ENCODE measurements at places on chromosomes 13 and 19.

- DNase-seq: no peak
These were observed 8.5 kb downstream of the MOB3A start for GRCh38 chr19:2087621-2088100.

- peak; percentile 60 for DNase-seq
These were observed 55.9 kb upstream of the SERP2 start for GRCh38 chr13:44317752-44318151.

DNA sequence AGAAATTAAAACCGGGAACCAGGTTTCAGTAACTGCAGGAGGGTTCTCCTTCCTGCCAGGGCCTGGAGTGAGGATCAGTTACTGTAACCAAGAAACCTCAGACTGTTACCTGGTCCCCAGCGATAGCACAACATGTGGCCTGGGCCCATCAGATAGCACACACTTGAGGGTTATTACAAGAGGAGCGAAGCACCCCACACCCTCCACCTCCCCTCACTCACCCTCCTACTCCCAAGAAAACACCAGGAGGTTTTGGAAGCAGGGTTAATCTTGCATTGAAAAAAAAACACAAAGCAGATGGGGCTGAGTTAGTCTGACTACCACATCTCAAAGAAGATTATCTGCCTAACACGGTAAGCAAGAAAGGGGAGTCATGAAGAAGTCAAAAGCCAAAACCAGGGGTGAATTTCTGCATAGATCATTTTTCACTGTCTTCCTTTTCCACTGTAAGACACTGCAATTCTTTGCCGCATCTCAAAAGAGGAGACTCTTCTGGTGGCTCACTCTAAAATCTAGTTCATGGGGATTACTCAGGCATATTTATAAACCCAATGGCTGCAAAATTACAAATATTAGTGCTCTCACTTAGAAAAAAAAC is 75.9 kb upstream of the DOCK9 start:
- DNase-seq: no peak

DNA sequence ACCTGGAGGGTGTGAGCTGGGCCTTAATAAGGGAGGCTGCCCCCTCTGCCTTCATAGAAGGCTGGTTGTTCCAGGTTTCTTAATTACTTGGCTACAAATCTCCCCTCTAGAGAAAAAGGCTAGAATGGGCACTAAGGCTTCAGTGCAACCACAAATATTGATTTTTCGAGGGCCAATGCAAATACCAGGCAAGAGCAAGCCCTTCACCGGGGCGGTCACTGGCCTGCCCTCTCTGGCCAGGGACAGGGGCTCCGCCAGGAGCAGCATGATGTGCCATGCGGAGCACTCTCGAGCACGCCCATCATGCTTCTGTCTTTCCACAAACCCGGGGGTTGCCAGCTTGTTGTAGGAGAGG is 127.8 kb upstream of the SPACA7 start:
- DNase-seq: no peak

DNA sequence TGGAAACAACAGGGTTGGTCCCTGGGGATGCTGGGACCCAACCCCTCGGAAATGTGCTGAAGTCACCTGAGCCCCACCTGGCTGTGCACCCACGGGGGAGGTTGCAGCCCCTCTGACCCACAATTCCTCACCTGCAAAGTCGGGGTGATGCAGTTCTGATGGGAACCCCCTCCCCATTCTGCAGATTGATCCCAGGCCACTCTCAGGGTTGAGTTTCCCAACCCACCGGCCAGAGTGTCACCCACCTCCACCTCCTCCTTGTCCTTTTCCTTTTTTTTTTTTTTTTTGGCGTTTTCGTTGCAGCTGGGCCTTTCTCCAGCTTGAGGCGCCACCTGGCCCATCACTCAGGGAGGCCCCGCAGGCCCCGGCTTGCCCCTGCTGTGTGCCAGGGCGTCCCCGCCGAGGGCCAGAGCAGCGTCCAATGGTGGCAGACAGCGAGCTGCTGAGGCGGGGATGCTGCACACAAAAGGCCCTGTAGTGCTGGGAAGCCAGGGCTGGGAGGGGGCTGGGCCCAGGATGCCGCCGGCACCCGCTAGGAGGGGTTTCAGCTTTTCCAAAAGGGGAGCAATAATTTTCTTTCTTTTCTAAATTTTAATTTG is 4.6 kb downstream of the PIK3R2 start:
- no peak for DNase-seq

DNA sequence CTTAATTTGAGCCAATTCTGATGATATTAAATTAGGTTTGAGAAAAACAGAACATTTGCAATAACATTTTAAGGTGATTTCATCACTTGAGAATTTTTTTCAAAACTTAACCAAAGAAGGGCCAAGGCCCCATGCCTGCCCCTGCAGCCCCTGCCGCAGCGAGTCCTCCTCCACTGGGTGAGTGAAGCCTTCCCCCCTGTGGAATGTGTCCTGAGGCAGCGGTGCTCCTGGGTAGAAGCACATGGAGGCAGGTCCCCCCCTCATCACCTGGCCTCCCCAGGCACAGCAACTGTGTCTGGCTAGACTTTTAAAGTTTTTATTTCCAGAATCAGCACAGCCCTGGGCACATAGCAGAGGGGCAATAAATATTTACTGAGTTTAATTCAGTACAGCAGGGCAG is 10.8 kb downstream of the SOX1 start:
- no peak for DNase-seq

GRCh38 chr13:98439896-98440295 is 137.0 kb downstream of the STK24 start:
- DNase-seq: no peak

GRCh38 chr13:64293923-64294322 is 2878.3 kb upstream of the PCDH20 start:
- no peak for DNase-seq

GRCh38 chr13:113787694-113788093 is 28.7 kb downstream of the TMEM255B start:
- DNase-seq: no peak

DNA sequence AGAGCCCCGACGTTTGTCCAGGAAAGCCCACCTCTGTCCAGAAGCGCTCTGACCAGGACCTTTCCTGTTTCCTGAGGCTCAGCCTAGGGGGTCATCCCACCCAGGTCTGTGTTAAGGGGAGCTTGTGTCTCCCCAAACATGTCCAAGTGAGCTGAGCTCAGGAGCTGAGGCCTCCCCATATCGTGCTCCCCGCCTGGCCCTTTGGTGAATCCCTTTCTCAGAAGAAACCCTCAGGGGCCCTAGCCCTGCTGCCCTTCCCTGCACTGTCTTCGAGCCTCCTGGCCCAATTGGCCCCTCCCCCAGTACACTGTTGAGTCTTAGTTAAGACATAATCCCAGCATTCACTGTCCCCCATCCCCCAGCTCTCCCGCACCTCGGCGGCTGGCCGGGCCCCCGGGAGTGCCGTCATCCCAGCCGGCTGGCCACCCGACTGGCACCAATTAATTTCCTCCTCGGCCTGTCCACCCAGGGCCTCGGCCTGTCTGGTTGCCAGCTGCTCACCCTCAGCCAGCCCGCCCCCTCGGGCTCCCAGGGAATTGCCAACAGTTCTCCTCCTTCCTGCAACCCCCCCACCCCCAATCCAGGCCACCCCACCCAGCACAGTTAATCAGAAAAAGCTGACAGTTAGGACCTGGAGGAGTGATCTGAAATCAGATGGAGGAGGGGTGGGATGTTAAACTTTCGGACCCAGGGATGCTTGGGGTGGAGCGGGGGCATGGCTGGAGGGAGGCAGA is 13.6 kb downstream of the IER2 start:
- DNase-seq: peak; percentile 72

DNA sequence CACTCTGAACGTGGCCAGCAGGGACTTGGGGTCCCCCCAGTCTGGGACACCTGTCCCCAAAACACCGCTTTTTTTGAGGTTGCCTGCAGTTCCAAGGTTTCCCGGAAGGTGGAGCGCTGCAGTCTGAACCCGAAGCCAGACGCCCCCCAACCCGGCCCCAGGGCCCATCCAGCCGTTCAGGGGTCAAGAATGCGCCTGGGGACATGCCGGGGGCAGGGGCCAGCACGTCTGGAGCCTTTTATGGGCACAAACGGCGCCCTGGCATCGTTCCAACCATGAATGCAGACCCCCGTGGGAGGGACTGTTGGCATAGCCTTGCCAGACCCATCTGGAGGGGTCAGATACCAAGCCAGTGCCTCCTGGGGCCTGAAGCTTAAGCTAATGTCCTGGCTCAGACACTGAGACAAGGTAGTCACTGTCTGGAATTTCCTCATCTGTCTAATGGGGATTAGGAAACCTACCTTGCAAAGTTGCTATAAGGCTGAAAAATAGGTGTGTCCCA is 6.9 kb downstream of the S1PR5 start:
- DNase-seq: no peak

DNA sequence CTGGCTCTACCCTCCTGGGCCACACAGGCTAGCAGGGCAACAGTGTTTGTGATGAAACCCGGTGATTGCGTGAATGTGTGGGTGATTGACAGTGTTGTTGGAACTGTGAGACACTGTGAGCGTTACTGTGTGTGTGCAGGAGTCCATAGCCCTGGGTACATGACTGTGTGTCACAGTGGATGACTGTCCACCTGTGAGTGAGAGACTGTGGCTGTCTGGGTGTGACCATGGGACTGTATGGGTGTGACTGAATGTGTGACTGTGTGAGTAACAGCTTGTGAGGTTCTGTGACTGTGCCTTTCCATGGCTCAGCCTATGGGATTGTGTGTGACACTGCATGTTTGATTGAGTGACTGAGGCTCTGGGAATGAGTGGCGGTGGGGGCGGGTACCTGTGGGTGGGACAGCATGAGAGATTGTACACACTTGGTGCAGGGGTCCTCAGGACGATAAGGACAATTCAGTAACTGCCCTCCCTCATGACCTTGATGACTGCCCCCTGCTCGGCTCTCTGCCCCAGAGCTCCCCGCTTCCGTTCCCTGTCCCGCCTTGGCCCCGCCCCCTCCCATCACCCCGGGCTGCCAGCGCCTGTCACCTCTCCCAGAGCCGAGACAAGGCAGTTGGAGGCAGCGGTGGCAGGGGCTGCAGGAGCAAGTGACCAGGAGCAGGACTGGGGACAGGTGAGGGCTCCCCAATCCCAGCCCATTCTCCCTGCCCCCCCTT is at the start of gene GIPR:
Gene GIPR, plus strand, starts transcription at position 602 of the 722 bp plus-strand sequence. CDS start 1,300 bp downstream, outside the sequence.
- no peak for DNase-seq

- DNase-seq: no peak
These were observed 286.6 kb downstream of the COG6 start for GRCh38 chr13:39941911-39942551.

- peak; percentile 14 for DNase-seq
These were observed 4.3 kb downstream of the FAAP24 start for GRCh38 chr19:32976223-32976805.

DNA sequence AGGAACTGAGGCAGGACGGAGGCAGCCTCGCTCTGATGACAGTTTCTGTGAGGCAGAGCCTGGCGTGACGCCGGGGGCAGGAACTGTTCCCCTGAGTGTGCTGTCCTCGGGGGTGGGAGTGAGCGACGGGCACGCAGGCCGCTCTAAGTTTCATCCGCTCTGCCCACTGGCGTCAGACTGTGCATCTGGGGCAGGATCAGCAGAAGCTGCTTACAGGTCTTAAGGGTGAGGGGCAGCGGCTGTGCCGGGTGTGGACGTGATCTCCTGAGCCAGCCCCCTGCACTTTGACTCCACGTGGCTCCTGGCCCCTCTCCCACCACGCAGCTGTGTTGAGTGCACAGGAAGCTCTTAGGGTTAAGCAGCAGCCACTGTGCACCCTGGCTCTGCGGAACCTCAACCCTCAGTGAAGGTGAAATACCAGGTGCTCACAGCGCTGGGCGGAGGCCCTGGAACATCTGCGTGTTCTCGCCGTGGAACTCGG is 1.5 kb downstream of the GRK1 start:
- DNase-seq: no peak

DNA sequence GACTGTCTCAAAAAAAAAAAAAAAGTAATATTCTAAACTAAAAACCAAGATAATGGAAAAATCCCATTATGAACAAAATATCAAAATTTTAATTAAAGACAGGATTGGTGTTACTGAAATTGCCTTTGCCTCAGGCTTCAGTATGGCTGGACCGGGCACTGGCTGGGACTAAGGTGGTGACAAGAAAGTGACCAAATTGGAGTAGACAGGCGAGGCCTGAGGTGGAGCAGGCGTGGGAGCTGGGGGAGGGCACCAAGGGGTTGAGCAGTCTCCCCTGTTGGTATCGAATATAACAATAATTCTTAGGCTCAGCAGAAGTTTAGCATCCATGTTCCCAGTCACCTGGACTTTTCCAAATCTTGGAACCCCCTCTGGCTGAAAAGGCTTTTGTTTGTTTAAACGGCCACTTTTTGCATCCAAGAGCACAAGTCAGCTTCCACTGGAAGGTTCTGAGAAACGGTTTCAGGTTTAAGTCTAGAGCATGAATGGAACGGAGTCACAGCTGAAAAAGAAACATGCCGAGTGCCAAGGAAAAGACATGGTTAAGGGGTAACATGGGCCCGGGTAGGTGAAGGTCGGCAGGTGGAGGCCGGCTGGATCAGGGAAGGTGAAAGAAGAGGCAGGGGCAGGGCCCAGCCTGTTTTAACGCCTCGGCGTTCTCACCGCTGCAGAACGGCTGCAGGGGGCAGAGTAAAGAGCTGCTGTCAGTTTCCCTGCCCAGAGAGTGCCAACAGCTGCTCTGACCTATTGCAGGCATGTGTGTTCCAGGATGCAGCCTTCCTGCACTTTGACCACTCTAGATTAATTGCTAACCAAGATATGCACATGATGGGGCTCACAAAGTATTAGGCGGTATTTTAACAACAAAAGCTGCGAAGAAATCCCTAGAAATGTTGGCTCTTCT is 104.4 kb downstream of the TM9SF2 start:
- no peak for DNase-seq

DNA sequence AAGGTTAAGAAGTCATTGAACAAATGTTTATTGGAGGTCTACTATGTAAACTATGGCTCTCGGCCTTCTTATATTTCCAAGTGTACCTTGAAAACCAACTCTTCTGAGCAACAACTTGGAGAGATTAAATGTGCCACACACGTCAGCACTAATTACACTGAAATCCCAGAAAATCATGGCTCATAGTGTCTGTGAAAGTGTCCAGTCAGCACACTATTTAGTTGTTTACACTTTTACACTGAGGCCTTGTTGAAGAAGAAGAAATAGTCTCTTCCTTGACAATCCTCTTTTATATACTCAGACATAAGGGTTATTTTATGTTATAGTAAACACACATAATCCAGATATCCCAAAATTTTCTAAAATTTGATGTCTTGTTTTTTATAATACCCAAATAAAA is 30.9 kb upstream of the NBEA start:
- no peak for DNase-seq

GRCh38 chr13:112481458-112481857 is 105.3 kb downstream of the SPACA7 start:
- no peak for DNase-seq

DNA sequence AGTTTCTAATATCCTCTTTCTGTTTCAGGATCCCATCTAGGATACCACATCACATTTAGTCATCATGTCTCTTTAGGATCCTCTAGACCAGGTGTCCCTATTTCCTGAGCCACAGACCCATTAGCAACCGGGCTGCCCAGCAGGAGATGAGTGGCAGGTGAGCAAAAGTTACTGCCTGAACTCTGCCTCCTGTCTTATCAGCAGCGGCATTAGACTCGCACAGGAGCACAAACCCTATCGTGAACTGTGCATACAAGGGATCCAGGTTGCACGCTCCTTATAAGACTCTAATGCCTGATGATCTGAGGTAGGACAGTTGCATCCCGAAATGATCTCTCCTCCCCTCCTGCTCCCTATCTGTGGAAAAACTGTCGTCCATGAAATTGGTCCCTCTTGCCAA is 7.8 kb upstream of the CEBPG start:
- no peak for DNase-seq

- no peak for DNase-seq
These were observed at the start of gene FBN3 for GRCh38 chr19:8149261-8150094. TSS of gene FBN3 (minus strand) at chr19:8149592. CDS start at chr19:8147480, 2,112 bp downstream.

GRCh38 chr13:77465603-77466195 is 69.8 kb upstream of the SCEL start:
- DNase-seq: no peak

GRCh38 chr19:36028313-36029041 is 4.2 kb downstream of the CLIP3 start:
- DNase-seq: no peak

All from GM04504 (cell line).